Urinary bladder (tissue), 4 donors: ENCODE measurements at places on chromosomes 4 and X. TPM values are rescaled to one million over a fixed set of nuclear protein-coding genes. Genes with fewer than 3 reads are reported as not detected.

DNA sequence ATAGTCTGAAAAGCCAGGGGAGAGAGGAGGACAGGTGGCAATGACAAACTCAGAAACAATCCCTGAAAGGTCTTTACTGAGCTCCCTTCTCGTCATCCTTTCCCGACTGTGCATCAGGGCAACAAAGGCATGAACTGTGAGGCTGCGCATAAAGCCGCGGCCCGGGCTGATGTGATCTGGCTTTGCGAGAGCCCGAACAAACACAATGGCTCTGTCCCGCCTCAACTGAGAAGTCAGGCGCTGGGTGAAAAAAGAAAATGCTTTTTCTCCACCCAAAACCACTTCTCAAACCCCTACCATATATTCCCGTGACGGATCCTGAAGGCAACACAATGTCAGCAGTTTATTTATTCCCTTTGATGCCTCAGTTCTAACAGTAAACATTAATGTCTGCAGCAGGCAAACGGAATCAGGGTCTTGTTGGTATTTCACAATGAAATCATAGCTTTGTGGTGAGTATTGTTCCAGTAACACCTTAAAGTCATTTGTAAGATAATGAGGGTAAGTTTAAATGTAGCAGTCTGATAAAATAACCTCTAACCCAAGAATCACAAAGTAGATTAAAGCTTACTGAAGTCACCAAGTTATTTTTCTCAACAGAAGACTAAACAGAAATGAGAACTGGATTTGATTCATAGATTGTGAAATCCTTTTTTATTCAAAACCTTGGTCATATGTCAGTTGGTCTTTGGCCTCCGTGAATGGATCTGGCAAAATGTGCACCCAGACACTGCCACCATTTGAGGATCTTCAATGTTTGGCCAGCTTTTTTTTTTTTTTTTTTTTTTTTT lies 67.4 kb downstream of the APBB2 start:
- DNase-seq = no peak

DNA sequence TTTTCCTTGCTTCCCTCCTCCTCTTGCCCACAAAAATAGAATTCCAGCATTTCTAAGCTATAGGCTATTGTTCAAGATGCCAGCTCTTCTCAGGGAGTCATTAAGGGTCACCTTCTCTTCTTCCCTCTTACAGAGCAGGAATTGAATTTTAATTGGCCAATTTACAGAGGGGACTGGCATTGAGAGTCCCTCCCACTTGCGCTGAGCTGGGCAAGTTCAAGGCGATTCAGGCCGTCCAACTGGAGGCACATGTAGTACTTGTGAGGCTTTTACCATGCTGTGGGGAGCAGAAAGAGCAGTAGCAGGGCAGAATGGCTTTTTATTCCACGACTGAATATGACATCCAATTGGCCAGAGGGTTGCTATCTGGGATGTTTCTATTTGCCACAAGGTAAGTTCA lies 181.9 kb downstream of the SOWAHB start:
- no peak for DNase-seq

GRCh38 chr4:26052663-26053541 lies 138.9 kb downstream of the SMIM20 start:
- no peak for DNase-seq

The RASL11B gene
- polyA plus RNA-seq = 3.9 TPM

GRCh38 chrX:136636121-136636520 lies 11.8 kb upstream of the CD40LG start:
- no peak for DNase-seq

The PPEF2 gene
- not detected for polyA plus RNA-seq

GRCh38 chr4:94803181-94803580 lies 45.4 kb downstream of the BMPR1B start:
- no peak for DNase-seq

DNA sequence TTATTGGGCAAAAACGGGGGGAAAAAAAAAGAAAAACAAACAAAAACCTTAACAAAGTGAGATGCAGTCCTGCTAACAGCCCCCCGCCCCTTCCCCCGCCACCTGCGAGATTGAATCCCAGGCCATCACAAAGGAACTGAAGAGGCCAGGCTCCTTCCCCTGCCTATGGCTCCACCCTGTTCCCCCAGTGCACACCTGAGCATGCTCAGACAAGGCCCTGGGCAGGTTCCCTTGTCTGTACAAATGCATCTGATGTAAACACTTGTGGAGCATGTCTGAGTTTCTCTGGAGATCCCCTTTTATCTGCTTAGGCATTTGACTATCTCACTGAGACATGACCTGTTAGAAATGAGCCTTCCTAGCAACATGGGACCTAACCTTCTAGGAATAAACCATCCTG lies 983.7 kb upstream of the PABPC4L start:
- DNase-seq = no peak

DNA sequence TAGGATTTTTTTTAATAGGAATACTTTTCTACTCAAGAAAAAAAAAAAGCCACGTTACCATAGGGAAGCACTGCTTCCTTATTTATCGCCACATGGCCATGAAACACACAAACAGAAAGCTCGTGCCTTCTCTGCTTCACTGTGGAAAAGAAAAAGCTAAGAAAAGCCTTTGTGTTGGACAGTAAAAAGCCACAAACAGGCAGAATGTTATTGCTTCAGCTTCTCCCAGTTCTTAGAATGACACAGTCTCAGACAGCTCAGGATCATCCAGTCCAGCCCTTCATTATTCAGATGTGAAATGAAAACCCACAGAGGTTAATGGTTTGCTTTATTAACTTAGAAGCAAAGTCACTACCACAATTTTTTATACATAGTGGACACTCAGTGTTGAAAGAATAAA lies 181.6 kb upstream of the NOCT start:
- no peak for DNase-seq

GRCh38 chr4:15197005-15197404 lies 194.7 kb downstream of the CPEB2 start:
- DNase-seq = no peak

DNA sequence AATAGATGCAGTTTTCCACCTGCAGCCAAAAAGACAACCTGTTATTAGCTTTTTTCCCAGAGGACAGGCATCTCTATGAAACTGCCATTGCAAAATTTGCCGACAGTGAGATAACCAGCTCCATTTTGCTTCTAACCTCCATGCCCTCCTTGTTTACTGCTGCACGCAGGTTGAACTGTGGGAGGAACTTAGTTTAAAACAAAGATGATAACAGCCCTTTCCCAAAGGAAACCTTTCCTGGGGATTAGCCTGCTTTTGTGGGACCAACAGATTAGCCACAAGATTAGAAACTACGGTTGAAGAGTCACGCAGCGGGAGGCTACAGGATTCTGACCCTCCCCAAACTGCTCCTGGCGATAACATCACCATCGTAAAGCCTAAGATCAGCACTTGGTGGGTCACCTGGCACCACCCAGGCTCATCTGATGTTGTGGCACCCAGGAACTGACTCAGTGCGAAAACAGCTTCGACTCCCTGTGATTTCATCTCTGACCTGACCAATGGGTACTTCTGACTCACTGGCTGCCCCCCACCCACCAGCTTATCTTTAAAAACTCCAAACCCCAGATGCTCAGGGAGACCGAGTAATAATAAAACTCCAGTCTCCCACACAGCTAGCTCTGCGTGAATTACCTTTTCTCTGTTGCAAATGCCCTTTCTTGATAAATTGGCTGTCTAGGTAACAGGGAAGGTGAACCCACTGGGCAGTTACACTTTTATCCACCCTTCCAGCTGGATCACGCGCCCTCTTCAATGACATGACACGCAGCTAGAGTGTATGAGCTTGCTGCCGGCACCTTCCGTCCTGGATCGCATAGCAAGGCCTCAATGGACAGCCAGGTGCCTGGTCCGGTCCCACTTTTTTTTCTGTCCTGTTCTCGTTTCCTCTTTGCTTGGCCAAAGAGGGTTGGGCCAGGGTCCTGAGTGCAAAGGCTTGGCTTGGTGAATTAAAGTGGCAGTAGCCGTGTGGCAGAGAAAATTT lies 27.2 kb downstream of the NOP14 start:
- DNase-seq = no peak

DNA sequence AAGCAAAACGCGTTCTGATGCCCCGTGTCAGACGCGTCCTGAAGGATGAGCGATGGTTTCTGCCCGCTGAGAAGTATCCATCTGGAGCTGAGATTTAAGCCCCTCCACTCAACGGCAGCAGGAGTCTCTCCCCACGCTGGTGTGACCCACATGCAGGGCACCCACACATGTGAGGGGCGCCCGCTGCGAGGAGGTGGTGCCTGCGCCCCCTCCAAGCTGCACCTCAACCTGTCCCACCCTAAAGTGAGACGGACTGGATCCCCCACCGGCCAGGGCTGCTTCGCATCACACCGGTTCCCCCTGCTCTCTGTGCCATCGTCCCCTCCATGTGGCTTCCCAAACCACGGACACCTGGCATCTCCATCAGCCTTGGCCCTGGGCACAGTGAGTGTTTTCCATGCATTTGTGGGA lies 4.5 kb upstream of the PDE6B start:
- DNase-seq = no peak

- DNase-seq = no peak
Measured at GRCh38 chr4:175729665-175730064, 82.4 kb downstream of the GPM6A start.

DNA sequence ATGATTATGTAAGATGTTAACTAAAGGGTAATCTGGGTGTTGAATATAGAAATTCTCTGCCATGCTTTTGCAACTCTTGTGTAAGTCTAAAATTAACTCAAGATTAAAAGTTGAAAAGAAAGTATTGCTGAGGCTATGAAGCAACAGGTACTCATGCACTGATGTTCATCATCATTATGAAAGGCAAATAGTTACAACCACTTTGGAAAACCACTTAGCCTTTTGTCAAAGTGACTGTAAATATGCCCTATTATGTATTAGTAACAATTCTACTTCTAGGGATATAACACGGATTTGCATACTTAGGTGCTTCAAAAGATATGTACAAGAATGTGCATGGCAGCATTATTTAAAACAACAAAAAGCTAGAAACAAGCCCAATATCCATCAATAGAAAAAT lies 227.8 kb upstream of the CXXC4 start:
- no peak for DNase-seq

GRCh38 chr4:24330172-24330571 lies 254.2 kb downstream of the DHX15 start:
- no peak for DNase-seq

The GC gene
- polyA plus RNA-seq = 1.5 TPM

The PRKG2 gene
- polyA plus RNA-seq = 0.19 TPM

- no peak for DNase-seq
Measured at GRCh38 chr4:182225257-182225852, 17.8 kb upstream of the TENM3 start.

DNA sequence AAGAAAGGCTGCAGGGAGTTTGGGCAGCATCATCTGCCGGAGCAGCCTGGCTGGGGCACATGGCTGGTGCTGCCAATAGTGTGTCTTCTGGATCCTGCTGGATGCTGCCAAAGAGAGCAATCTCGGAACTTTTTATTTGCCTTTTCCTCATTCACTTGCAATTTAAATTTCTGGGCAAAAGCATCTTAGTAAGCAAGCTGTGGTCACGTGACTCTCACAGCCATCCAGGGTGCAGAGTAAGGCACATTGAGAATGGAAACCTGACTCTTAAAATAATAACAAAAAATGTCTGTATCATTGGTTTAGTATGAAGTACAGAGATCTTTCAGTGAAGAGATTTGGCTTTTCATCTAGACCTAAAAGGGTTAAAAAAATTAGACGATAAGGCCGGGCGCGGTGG lies 910.3 kb downstream of the STIM2 start:
- no peak for DNase-seq

- no peak for DNase-seq
Measured at GRCh38 chrX:136354201-136354600, 53.4 kb downstream of the ADGRG4 start.

The UGT2B10 gene
- polyA plus RNA-seq = 0.09 TPM

GRCh38 chr4:170465429-170465828 lies 375.7 kb upstream of the AADAT start:
- no peak for DNase-seq

The GAGE1 gene
- polyA plus RNA-seq = not detected

The HSFX4 gene
- polyA plus RNA-seq = not detected

The INPP4B gene
- polyA plus RNA-seq = 4.7 TPM

The MTMR1 gene
- 9.8 TPM for polyA plus RNA-seq

- no peak for DNase-seq
Measured at GRCh38 chrX:45811326-45811725, 610.6 kb upstream of the DIPK2B start.

DNA sequence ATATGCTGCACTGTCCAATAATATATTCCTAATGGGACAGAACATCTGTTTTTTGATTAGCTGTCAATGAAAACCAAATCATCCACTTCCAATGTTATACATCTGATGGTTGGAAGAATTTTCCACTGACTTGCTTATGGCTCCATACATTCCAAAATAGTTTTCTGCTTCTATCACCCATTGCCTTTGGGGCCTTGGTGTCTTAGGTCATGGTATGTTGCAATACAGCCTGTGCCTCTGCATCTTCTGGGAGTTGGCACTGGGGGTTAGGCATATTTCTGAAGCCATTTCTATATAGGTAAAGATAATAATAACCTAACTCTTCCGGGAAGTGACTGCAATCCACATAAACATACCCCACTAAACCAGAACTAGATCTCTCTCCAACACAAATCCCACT lies 53.2 kb upstream of the NR3C2 start:
- DNase-seq = no peak

DNA sequence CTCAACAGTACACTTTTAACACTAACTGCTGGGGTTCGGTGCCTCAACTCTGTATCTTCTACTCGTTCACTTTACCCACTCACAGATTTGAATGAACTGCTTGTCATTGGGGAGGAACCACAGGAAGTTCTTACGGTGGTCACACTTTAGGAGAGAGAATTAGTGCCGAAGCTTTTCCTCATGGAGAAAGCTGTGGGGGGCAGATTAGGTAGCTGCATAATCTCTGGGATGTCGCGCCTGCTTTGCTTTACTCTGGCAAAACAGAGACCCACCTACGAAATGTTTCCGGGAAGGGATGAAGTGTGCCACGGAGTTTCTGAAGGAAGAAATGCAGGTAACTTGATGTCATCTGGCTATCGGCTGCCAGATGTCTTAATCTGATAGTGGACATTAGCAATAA lies 949.7 kb upstream of the TENM3 start:
- no peak for DNase-seq

DNA sequence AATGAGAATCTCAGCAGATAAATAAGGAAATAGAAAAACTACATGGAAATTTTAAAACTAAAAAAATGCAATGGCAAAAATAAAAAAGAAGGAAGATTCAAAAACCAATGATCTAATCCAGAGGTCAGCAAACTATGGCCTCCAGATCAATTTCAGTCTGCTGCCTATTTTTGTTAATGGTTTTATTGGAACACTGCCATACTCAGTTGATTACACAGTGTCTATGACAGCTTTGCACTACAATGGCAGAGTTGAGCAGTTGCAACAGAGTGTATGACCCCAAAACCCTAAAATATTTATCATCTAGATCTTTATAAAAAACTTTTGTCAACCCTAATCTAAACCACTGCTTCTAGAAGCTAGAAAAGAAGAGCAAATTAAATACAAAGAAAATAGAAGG lies 170.3 kb downstream of the RAB28 start:
- DNase-seq = no peak
